ENCODE measurements at places on chromosomes 12 and 14.

DNA sequence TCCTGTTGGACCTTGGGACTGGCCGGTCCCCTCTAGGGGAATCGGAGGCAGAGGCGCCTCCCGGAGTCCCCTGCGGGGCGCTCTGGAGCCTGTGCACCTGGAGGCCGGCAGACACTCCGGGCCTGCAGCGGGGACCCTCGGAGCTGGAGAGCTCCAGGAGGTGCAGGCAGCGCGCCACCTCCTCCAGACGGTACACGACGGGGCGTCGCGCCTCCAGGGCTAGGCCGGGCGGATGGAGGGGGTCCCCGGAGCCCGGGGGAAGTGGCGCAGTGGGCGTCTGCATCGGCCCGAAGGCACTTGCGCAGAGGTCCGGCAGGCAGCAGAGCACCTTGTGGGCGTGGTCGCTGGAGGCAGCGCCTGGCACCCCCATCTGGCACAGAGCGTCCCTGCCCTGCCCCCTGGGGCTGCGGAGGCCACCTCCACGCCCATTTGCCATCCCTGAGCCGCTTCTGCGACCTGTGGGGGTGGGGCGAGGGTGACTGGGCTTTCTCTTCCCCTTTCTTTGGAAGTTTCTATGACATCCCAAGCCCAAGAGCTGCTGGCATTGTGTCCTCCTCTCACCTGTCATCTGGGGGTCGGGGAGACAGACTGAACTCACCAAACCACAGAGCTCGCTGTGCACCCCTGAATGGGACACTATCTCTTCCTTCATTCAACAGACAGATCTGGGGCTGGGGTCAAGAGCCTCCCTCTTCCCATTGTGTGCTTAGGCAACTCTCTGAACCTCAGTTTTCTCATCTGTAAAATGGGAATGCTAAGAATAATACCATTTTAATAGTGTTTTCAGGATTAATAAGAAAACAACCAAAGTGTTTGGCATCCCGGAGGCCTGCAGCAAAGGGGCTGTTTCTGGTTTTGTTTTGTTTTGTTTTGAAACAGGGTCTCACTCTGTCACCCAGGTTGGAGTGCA is 37.5 kb upstream of the CORO1C start:
- peak; percentile 46 for DNase-seq

DNA sequence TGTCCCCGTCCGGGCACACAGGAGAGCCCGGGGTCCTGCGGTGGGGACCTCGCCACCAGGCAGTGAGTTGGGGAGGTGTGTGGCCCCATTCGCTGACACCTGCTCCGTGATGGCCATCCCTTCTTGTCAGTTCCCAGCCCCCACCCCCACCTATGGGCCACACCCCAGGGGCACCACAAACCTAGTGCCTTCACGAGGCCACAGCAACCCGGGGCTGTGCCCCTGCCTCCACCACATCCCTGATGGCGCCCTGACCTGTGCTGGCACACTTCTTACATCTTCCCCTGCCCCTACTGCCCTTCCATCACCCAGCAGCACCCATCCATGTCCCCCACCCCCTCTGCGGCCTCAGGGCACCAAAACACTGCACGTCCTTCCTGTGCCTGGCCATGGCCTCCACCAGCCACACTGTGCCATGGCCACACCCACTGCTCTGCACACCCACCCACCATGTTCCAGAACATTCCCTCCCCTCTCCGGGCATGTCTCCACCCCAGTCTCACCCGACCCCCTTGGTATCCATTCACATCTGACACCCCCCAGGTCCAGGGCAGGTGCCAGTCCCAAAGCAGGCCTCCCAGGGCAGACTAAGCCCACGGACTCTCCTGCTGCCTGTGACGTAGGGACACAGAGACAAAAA is 24.4 kb downstream of the JAG2 start:
- no peak for DNase-seq

DNA sequence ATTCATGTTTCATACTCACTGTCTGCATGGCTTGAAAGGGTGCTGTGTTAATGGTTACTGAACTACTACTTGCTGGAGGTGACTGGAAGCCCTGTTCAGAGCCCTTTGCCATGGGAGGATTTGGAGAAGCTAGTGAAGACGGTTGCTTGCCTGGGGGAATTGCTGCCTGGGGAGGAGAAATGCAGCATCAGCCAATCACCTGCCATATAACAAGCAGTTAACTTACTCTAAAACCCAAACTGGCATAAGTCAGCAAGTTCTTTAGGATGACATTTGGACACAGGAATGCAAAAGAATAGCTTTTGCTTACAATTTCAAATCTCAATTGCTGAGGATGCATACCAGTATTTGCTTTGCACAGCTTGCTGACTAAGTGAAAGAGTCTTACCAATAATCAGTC is 23.4 kb upstream of the IPO8 start:
- no peak for DNase-seq

DNA sequence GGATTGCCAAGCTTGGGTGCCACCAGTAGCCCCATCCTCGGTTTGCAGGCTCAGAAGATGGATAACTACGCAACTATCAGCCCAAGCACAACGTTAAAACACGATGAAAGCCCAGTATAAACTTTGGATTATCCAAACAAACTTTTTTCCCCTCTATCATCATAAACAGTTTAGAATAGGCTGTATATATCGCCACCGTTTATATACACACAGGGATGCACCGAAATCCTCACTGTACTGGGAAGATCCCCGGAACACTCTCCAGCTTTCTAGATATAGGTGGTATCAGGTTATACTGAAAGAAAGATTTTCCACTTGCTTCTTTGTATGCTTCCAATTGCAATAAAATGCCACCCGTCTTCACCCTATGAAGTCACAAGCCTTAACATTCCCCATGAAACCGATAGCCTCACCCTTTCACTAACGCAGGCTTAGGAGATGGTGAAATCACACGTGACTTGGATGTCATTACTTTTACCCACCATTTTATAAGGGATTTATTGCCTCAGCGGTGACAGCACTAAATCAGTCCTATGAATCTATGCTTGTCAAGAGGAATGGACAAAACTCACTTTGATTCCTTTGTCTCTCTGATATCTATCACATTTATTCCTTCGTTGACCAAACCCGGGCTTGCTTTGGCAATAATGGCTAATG is 207.6 kb upstream of the FOXN3 start:
- no peak for DNase-seq

DNA sequence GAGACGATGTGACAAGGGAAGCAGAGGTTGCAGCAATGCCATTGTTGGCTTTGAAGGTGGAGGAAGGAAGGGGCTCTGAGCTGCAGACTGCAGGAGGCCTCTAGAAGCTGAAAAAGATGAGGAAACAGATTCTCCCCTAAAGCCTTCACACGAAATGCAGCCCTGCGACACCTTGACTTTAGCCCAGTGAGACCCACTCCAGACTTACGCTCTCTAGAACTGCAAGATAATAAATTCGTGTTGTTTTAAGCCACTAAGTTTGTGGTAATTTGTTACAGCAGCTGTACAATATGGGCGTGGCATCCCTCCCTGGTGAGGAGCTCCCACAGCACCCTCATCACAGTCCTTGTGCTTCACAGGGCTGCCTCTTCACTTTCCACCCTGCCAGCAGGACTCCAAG is 53.2 kb downstream of the GOLGA5 start:
- no peak for DNase-seq

Measured in GM12865 (cell line).